Uterine smooth muscle cell (primary cell): ENCODE measurements at places on chromosomes 5 and 9. TPM values are rescaled to one million over a fixed set of nuclear protein-coding genes. Genes with fewer than 3 reads are reported as not detected.

The WNK2 gene
- total RNA-seq = 0.11 and 0.25 TPM in 2 replicates

The CCL19 gene
- total RNA-seq = not detected in 2 replicates

The ARL14EPL gene
- total RNA-seq = 0.89 TPM in 1 of 2 replicates, not detected in the other

The PDLIM4 gene
- total RNA-seq = 54.0 and 107 TPM in 2 replicates

The AUH gene
- total RNA-seq = 23.7 and 30.5 TPM in 2 replicates

The PRRX2 gene
- 2.0 and 3.8 TPM in 2 replicates for total RNA-seq

The CCNI2 gene
- total RNA-seq = not detected in 2 replicates

The KIF24 gene
- 1.4 and 5.2 TPM in 2 replicates for total RNA-seq

The IFNA16 gene
- not detected in 2 replicates for total RNA-seq

The CARD19 gene
- total RNA-seq = 86.4 and 101 TPM in 2 replicates

The NUDT12 gene
- 17.2 and 22.7 TPM in 2 replicates for total RNA-seq

The AQP7 gene
- under 0.01 TPM in 1 of 2 replicates, not detected in the other for total RNA-seq

The AIF1L gene
- total RNA-seq = 0.11 and 0.25 TPM in 2 replicates

The FBXL7 gene
- 3.0 and 4.2 TPM in 2 replicates for total RNA-seq

The C9orf50 gene
- 0.12 TPM in 1 of 2 replicates, not detected in the other for total RNA-seq

The C9orf152 gene
- total RNA-seq = under 0.01 TPM in 1 of 2 replicates, not detected in the other

The GBGT1 gene
- 3.1 and 3.2 TPM in 2 replicates for total RNA-seq

The IL7R gene
- 4.9 and 20.7 TPM in 2 replicates for total RNA-seq

The RHOBTB3 gene
- 220 and 313 TPM in 2 replicates for total RNA-seq

The MLANA gene
- not detected in 2 replicates for total RNA-seq

The GFI1B gene
- not detected in 2 replicates for total RNA-seq

The SLC12A7 gene
- total RNA-seq = 12.4 and 17.6 TPM in 2 replicates

The PCDHB5 gene
- total RNA-seq = 0.22 and 0.50 TPM in 2 replicates

The CCDC171 gene
- 3.3 and 4.5 TPM in 2 replicates for total RNA-seq

The KCNV2 gene
- total RNA-seq = not detected in 2 replicates

The SGCD gene
- total RNA-seq = 3.7 and 4.0 TPM in 2 replicates

The OR1Q1 gene
- not detected in 2 replicates for total RNA-seq

The B4GALT1 gene
- total RNA-seq = 16.0 and 30.0 TPM in 2 replicates

The PCDHGA2 gene
- total RNA-seq = 0.89 and 2.2 TPM in 2 replicates

The N4BP3 gene
- 0.89 and 1.1 TPM in 2 replicates for total RNA-seq

The FAM78A gene
- total RNA-seq = 0.22 and 0.37 TPM in 2 replicates

The FAM219A gene
- 6.6 and 8.5 TPM in 2 replicates for total RNA-seq

The STKLD1 gene
- total RNA-seq = 0.77 and 1.1 TPM in 2 replicates

The CRHBP gene
- total RNA-seq = 0.25 TPM in 1 of 2 replicates, not detected in the other

The ACTBL2 gene
- 0.11 and 0.12 TPM in 2 replicates for total RNA-seq

The RGMB gene
- total RNA-seq = 71.2 and 121 TPM in 2 replicates

The MSX2 gene
- total RNA-seq = 0.25 and 0.66 TPM in 2 replicates

The MARCHF11 gene
- total RNA-seq = not detected in 2 replicates

The SPAG8 gene
- 0.75 and 1.3 TPM in 2 replicates for total RNA-seq

The PRSS3 gene
- total RNA-seq = 22.4 and 82.3 TPM in 2 replicates

The PCDHB8 gene
- total RNA-seq = 0.11 and 0.25 TPM in 2 replicates

The PELO gene
- total RNA-seq = 35.6 and 39.1 TPM in 2 replicates

The PCDHGC5 gene
- total RNA-seq = 2.3 and 2.9 TPM in 2 replicates

The TAF1L gene
- under 0.01 TPM in 2 replicates for total RNA-seq

The NOTCH1 gene
- 10.7 and 24.4 TPM in 2 replicates for total RNA-seq

The CSF2 gene
- total RNA-seq = 0.12 and 0.89 TPM in 2 replicates

The EIF4E1B gene
- not detected in 2 replicates for total RNA-seq

The FCN2 gene
- not detected in 2 replicates for total RNA-seq

The ZNF474 gene
- 0.11 and 0.12 TPM in 2 replicates for total RNA-seq

The ARSI gene
- 18.1 and 34.3 TPM in 2 replicates for total RNA-seq

The NLN gene
- total RNA-seq = 40.0 and 50.1 TPM in 2 replicates

The AJM1 gene
- 1.4 and 3.5 TPM in 2 replicates for total RNA-seq
